ENCODE measurements at places on chromosomes 6 and 20.

DNA sequence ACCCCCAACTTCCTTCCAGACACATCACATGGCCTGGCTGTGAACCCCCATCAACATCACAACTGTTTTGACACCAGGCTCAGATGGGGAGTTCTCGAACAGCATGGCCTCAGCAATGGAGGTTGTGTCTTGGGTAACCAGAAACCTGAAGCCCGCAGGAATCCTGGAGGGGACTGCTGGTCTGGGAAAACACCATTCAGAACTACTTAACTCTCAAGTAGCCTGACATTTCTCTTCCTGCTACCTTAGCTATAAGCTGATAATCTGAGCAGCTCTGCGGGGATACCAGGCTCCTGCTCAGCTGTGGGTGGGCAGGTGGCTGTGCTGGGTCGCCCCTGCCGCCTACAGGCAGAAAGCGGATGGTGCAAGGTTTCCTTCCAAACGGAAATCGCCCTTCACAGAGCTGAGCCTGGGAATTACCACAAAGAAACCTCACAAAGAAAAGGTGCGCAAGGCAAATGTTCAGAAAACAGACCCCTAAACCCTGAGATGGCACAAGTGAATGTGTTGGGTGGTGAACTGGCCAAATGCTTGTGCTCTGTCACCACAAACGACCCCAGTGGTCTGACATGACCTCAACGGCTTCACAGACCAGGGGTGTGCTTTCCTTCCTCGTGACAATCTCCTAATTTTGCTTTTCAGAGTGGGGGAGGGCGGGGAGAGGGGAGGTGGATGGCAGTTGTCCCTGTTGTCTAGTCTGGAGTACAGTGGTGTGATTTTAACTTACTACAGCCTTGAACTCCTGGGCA lies 29.5 kb downstream of the SNX5 start:
- peak; percentile 45 for DNase-seq

DNA sequence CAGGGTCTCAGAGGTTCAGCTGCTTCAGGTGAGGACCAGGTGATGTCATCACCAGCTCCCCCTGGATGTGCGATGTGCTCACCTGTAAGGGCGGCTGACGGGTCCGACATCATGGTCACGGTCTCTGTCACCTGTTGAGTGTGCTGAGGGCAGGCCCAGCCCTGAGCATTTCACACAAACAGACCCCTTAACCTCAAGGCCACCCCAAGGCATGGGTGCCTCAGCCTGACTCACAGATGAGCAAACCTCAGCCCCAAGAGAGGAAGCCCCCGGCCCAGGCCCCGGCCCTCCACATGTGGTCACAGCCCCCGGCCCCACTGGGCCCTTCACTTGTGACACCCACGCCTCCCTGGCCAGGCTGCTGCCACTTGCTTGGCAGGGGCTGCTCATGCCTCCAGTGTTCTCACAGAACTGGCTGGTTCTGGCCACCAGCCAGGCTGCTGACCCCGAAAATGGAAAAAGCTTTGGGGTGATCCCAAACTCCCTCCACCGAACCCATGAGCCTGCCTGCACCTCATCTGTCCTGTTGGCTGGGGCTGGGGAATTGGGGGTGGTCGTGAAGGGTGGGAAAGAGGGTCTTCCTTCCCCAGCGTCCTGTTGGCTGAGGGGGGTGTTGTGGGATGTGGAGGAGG lies 33.3 kb downstream of the PRR18 start:
- DNase-seq = no peak

DNA sequence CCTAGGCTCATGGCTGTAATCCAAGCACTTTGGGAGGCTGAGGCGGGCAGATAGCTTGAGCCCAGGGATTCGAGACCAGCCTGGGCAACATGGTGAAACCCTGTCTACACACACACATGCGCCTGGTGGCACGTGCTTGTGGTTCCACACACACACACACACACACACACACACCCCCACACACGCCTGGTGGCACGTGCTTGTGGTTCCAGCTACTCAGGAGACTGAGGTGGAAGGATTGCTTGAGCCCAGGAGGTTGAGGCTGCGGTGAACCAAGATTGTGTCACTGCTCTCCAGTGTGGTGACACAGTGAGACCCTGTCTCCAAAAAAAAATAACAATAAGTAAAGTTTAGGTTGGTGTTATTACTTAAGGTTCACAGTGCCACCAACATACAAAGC lies 165.8 kb downstream of the ZFAND3 start:
- DNase-seq = peak; percentile 17

DNA sequence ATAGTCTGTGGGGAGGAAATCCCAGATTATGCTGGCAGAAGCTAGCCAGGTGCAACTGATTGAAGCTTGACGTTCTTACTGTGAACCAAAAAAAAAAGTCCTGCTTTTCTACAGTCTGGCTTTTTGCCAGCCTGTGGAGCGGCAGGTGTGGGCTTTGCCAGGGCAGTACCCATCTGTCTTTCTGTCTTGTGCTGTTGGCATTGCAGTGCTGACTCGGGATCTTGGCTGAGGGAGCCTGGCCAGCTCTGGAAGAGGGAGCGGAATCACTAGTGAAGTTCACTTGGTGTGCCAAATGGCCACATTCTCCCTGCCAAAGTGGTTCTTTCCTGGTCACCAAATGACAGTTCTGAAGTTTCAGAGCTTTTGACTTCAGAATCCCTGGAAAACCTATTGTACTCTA lies 5.0 kb downstream of the KIF3B start:
- DNase-seq = no peak

DNA sequence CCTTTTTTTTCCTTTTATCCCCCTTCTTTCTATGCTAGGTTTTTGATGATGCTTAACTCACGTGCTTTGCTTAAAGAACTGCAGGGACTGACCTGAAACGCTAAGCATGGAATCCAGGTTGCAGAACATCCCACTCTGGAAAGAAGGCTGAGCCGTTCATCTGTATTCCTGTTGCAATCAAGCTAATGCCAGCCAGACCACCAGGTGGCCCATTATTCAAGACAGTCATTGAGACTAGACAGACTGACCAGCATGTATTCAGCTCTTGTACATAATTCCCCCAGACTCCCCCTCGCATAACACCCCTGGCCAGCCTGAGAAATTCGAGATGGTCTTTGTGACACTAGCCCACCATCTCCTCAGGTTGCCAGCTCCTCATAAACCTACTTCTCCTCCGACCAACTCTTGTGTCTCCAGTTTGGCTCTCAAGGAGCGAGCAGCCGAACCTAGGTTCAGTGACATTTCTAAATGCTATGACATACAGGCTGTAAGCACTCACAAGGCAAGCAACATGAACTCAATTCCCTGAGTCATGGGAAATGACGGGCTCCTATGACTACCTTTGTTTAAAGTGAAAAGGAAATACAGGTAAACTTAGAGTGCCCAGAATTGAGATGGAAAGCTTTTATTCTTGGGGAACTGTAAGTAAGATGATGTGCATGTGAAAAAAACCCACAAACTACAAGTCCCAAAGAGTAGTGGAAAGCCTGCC lies 309.3 kb upstream of the CDYL start:
- DNase-seq = no peak

DNA sequence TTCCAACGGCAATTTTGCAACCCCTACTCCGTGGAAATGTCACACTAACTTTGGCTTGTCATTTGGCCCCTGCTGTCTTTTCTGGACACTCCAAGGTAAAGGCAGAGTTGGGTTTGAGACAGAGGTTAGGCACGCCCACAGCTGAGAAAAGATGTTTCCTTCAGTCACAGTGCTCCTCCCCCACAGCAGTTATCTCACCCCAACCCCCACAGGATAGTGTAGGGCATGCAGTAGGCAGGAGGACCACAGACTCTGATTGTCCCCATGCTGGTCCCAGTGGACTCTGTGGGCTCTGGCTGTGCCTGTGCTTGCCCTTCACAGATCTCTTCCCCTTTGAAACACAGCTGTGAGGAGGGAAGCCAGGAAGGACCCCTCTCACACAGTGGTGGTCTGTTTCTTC lies 124.0 kb upstream of the CARMIL1 start:
- DNase-seq = no peak

- no peak for DNase-seq
Observed at GRCh38 chr6:153013438-153013837, 10.9 kb upstream of the MTRF1L start.

DNA sequence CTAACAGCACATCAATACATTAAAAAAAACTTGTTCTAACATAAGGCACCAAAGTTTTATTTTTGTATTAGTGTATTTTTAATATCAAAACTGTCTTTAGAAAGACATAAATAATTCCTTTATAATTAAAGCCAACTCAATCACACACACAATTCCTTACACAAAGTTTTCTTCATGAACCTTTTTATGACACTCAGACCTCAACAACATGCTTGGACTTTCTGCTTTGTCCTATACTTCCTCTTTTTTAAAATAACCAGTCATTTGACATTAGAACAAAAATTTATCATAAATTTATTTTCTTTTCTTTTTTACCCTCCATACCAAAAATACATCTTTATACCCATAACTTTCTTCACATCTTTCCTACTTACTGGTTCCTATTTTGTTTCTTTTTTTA lies 292.0 kb upstream of the ARID1B start:
- no peak for DNase-seq

DNA sequence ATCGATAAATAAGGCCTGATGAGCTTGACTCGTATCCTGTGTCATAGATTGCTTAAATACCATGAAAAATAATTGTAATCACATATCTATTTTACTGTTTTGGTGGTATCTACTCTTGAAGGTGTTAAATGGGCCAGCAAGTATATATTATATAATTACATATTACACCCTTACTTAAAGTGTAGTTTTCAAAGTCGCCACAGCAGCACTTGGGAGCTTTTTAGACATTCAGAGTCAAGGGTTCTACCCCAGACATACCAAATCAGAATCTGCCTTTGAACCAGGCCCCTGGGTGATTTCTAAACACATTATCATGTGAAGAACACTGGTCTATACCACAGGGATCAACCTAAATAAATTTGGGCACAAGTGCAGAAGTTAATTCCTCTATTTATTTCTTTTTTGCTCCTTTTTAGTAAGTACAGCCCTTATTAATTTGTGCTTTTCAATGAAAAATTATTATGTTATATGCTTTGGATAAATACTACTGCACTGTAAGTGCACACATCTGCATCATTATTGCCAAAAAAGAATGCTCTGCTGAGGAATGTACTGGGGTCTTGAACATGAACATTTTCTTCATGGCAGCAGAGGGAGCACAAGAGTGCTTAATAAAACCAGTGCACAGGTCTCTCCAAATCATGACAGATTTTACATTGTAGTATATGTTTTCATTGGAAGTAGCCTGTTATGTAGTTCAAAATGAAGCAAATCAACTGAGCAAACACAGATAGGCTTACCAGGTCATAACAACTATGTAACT lies 3.1 kb upstream of the ATXN1 start:
- no peak for DNase-seq

DNA sequence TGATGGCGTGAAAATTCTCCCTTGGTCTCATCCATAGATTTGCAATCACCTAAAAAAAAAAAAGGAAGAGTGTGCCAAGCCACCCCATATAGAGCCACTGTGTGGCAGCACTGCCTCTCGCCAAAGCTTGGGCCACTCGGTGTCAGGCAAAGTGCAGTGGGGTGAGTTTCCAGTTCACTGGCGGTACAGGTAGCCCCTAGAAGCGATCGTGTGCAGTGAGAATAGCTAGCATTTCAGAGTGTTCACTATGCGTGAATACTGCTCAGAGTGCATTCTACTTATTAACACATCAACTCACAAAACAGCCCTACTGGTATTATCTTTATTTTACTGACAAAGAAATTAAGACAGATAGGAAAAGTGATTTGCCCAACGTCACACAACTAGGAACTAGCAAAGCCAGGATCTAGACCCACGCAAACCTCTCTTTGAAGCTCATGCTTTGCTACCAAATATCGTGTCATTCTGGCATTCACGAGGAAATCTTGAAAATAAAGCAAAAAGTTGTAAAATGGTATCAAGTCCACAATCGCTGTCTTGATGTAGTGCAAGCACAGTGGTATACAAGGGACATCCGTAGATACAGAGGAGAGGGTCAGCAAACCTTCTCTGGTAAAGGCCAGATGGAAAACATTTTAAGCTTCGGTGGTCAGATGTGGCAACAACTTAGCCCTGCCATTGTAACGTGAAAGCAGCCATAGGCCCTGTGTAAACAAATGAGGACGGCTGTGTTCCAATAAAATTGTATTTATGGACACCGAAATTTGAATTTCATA lies 10.4 kb upstream of the GCNT2 start:
- DNase-seq = peak; percentile 27

GRCh38 chr20:39253051-39253755 lies 291.1 kb downstream of the DHX35 start:
- no peak for DNase-seq

- no peak for DNase-seq
Observed at GRCh38 chr6:103872678-103873077, 987.0 kb downstream of the HACE1 start.

DNA sequence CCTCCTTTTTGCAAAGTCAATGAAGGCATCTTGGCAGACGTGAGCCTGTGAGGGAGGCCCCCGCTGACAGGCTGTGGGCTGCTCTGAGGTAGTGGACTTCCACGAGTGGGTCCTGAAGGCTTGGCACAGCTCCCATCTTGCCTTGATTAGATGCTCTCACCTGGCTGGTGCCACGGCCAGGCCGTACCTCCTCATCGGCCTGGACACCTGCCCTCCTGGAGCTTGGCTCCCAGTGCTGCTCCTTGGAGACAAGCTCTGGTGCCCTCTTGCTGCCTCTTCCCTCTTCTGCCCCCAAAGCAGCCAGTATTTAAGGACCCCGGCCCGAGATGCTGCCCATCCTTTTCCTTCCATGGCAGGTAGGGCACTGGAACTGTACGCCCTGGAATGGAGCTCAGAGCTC lies 93.5 kb downstream of the ERMARD start:
- DNase-seq = no peak

GRCh38 chr6:28643017-28643740 lies 117.5 kb downstream of the GPX5 start:
- DNase-seq = peak; percentile 20

DNA sequence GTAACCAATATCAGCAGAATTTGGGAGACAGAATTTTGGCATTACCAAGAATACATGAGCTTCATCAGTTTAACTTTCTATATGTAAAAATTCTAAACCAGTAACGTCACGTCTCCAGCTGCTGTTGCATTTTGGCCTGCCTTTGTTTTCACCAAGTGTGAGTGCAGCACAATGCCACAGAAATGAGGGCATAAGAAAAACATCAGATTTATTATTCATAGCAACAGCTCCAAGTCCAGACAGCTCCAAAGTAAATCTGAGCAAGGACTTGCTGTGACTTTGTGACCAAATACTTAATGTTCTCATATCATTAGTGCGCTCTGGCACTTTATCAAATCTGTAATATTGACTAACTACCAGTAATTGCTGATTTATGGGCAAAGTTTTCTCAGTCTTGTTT lies 11.0 kb upstream of the FBXL4 start:
- no peak for DNase-seq

DNA sequence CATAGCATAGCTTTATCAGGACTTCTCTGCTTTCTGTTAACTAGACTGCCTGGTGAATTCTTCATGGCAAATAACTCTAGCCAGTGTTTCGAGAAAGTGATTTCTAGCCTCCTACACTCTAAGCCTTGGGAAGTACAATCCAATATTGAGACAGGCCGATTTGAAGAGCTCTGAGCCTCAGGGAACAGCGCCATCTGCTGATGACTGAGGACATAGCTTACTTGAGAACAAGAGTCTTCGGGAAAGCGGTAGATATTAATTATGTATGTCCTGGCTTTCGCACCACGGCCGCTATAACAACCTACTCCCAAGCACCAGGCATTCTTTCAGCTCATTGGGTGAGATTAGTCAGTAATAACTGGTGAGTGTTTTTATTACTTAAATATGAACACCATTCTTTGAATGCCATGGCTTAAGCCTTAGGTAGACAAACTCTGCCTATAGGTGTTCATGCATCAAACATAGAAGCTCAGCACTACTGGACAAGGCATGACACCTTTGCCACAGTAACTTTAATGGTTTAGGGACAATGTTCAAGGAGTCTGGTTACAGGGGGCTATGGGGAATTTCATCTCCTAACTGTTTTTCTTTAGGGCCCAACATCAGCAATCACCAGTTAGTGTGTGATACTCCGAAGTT lies 518.6 kb downstream of the BMP2 start:
- no peak for DNase-seq

- no peak for DNase-seq
Observed at GRCh38 chr6:169755162-169755561, 3.7 kb downstream of the ERMARD start.

Measured in T-helper 2 cell treated with Interferon-gamma antibody and Interleukin-4, amounts not matched to agents 5 μg/mL and 100 μg/mL, for 36 hours (primary cell).